ENCODE measurements at places on chromosomes 12 and 14. TPM values are rescaled to one million over a fixed set of nuclear protein-coding genes. Genes with fewer than 3 reads are reported as not detected.

SPTB gene
- polyA plus RNA-seq = not detected

DNAI7 gene
- 0.15 TPM for polyA plus RNA-seq

GRCh38 chr12:129064209-129064855 lies 211.1 kb downstream of the GLT1D1 start:
- DNase-seq = no peak
- no peak overlapping the region for H3K4me3 ChIP-seq
- no peaks in the 10 kb centered on the region for H3K27me3 ChIP-seq
- no peaks in the 10 kb centered on the region for H3K36me3 ChIP-seq

DNA sequence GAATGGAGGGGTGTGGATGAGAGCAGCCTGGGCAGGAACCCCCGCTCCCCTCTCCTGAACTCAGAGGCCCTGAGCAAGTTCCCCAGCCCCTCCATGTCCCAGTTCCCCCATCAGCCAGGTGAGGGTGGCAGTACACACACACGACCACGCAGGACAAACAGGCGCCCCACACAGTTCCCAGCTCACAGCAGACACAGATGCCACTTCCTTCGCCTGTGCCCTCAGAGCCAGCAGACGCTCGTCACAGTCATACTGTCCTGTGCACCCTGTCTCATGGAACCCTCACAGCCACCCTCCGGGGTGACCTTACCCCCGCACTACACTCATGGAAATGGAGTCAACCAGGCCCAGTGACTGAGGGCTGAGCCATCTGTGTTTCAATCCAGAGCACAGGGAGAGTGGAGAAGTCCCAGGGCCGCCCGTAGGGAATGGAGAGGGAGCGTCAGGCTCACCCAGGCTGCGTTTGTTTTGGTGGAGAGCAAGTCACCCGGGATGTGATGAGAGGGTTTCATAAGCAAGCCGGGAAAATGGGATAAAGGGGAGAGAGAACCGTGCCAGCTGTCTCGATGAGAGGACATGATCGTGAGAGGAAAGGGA lies 47.5 kb upstream of the DYNC1H1 start:
- no peaks in the 10 kb centered on the region for H3K4me1 ChIP-seq
- H3K36me3 ChIP-seq = peaks cover 12% of the 10 kb centered on the region
- H3K27ac ChIP-seq = no peak overlapping the region
- no peak overlapping the region for H3K4me3 ChIP-seq
- H3K27me3 ChIP-seq = no peaks in the 10 kb centered on the region
- DNase-seq = no peak

- H3K4me1 ChIP-seq = no peaks in the 10 kb centered on the region
- H3K36me3 ChIP-seq = no peaks in the 10 kb centered on the region
- no peak overlapping the region for H3K27ac ChIP-seq
- no peak for DNase-seq
- H3K4me3 ChIP-seq = no peak overlapping the region
- no peaks in the 10 kb centered on the region for H3K27me3 ChIP-seq
Measured at GRCh38 chr14:99190696-99191394, 81.2 kb downstream of the BCL11B start.

DNA sequence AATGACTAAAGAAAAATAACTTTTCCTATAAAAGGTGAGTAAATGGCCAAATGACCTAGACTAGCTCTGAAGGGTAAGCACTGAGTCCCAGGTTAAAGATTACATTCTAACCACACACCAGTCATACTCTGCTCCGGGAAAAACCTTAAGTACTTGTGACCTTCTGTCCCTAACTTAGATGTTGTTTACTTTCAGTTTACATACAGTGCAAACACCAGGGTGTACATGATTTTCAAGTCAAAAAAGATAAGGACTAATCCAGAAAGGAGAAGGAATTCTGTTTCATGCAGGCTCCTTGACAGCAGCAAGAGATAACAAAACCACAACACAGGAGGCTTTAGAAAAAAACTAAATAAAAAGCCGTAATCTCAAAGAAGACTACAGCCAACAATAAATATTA lies 174.2 kb downstream of the PPM1H start:
- H3K27ac ChIP-seq = 0 out of 2 replicates have a peak overlapping the region, but pooled peaks have one; percentile 34
- H3K4me3 ChIP-seq = no peak overlapping the region
- no peaks in the 10 kb centered on the region for H3K27me3 ChIP-seq
- no peaks in the 10 kb centered on the region for H3K36me3 ChIP-seq
